Stimulated activated CD4-positive, alpha-beta T cell treated with anti-CD3 and anti-CD28 coated beads, Interleukin-12 subunit alpha, Interleukin-12 subunit beta, amount 100 ng/mL, for 4 hours (primary cell): ENCODE measurements at places on chromosomes 2 and 18.

- DNase-seq = no peak
Measured at GRCh38 chr2:227503433-227504406, 31.8 kb downstream of the AGFG1 start.

DNA sequence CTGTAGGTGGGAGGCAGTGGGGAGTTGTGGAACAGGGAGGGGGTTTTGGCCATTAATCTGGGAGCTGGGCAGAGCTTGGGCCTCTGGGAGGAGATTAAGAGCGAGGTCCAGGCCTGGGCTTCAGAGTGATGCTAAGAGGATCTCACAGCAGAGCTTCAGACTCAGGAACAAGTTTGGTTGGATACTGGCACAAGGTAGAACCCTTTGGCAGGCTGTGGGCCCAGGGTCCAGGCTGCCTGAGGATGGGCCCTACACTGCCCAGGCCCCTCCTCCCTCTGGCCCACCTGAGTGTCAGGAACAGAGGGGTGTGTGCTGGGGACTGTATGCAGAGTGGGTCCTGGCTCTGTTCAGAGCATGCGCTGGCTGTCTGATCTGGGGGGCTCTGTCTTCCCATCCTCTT is 334.9 kb downstream of the CYP26B1 start:
- DNase-seq = no peak

GRCh38 chr2:70461414-70461813 is 92.2 kb downstream of the TGFA start:
- no peak for DNase-seq

- DNase-seq = no peak
Measured at GRCh38 chr2:88582030-88582429, 45.2 kb downstream of the EIF2AK3 start.

GRCh38 chr2:149737896-149738295 is 150.3 kb upstream of the MMADHC start:
- no peak for DNase-seq

DNA sequence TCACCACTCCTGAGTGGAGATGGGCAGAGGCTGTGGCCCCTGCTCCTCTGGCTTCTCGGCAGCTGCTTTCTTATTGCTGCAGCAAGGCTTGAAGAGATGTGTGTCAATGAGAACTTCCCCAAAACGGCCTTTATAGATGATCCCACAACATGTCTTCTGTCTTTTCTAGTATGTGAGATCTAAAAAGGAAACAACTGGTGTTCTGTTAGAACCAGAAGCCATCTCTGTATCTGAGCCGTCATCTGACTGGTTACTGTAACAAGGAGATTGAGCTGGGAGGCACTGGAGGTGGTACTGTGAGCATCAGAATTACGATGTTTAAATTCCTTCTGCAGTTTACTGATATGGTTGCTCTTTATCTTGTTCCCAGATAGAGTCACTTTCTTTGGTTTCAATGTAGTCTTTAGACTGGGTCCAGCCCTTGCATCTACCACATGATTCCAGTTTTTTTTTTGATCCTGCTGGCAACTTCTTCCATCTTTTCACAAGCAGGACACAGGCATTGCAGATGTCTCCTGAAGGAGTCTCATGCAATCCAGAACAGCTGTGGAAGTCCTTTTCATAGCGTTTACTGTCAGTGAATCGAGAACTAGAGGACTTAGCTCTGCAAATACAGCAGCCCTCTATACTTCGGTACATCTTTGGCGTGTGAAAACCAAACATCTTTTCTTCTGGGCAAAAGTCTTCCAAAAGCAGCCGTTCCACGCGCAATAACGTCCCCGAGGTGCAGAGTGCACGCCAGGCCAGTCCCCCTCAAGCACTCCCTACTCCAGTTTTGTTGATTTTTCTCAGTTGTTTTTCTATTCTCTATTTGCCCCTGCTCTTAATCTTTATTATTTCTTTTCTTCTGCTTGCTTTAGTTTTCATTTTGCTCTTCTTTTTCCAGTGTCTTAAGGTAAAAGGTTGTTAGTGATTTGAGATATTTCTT is 29.7 kb downstream of the TAF4B start:
- no peak for DNase-seq

DNA sequence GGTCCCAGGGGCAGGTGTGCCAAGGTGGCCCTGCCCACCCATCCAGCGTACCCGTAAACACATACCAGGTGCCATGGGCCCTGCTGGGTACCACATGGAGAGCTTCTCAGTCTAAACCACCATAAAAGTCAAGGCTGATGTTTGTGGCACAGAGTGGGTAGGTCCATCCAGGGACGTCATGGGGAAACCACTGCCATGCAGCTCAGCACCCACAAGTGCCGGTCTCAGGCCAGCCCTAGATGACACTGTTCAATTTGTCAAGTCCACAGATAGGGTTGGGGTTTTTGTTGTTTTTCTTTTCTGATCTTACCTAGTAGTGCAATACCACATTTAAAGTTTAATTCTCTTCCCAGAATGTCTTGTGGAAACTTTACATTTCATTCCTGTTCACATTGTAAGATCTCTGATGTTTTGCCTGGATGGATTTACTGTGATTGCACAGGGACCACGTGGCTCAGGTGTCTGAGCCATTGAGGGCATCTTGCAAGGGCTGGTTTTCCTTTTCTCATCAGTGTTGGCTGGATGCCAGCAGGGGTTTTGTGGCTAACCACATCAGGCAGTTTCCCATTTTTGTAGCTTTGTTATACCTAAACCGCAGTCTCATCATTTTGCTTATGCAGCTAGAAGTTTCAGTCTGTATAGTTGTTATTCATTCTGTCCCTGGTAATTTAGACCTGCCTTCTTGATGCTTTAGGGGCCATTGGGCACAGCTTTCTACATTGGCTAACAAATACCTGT is 64.7 kb downstream of the STK25 start:
- peak; percentile 86 for DNase-seq

DNA sequence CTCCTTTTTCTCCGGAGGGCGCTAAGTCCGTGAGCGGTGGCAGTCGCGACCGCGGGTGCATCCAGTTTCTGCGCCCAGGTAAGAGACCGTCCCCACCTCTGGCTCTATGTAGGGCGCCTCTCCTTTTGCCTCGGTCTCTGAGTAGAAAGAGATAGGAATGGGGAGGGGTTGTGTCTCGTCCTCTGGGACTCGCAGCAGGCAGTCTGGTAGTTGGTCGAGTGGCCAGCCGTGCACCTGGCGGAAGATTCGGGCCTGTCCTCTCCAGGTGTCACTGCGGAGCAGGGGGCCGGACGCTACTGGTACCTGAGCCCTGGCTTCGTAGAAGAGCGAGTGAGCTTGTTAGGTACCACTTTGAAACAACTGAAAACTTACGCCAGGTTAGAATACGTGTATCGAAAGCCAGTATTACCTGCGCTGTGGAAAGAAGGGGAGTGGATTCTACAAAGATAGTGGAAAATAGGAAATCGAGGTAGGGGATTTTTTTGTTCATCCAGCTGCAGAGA is 403 bp downstream of the MAP2 start:
- DNase-seq = no peak

- DNase-seq = no peak
Measured at GRCh38 chr2:204031056-204031455, 94.5 kb downstream of the ICOS start.

DNA sequence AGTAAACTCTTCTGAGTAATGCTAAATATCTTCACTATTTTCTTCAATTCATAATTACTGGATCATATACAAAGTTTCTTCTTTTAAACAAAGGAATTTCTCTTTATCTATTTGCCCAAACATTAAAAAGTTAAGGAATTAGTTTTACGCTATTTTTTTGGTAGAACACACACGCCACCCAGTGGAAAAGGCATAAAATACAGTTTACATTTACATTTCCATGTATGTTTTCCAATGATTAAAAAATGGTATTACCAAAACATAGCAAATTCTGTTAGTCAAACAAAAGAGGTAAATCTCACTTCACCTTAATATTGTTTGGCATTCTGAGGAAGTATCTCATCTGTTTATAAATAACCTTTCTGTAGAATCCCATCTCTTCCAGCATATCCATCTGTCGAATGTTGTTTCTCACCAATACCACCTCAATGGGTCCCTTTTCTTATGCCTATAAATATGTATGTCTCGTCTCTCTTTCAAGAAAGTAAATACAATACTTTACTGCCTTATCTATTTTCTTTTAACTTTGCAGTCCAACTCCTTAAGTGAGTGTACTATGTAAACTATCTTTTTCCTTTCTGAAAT is 7.2 kb downstream of the BOLL start:
- no peak for DNase-seq

DNA sequence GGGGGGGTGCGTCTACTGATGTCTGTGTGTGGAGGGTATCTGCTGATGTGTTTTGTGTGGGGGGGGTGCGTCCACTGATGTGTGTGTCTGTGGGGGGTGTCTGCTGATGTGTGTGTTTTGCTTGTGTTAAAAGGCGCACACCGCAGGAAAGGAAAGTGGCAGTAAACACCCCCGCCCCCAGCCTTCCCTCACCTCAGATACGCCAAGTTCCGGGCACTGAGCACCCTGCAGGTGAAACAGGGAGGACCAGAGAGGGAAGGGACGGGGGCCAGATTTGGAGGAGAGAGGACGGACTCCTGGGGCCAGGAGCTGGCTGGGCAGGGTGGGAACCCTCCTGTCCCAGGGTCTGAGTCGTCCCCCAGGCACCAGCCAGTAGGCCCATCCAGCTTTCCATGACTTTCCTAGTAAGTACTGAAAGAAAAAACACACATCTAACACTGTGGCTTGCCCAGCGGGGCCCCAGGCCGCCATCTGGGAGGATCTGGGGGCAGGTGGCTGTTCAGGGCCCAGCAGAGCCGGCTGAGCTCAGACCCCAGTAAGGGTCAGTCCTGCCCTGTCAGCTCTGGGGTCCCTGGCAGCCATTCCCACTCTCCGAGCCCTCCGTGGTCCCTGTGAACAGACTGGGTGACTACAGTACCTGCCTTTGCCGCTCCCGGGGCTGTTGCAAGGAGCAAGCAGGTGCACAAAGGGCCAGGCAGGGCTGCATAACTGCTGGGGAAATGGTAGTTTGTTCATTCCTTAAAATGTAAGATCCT is 126.9 kb downstream of the NFATC1 start:
- DNase-seq = peak; percentile 54

GRCh38 chr18:33676593-33676992 is 98.6 kb downstream of the ASXL3 start:
- DNase-seq = no peak

- DNase-seq = no peak
Measured at GRCh38 chr2:52144590-52144989, 1112.7 kb upstream of the NRXN1 start.

DNA sequence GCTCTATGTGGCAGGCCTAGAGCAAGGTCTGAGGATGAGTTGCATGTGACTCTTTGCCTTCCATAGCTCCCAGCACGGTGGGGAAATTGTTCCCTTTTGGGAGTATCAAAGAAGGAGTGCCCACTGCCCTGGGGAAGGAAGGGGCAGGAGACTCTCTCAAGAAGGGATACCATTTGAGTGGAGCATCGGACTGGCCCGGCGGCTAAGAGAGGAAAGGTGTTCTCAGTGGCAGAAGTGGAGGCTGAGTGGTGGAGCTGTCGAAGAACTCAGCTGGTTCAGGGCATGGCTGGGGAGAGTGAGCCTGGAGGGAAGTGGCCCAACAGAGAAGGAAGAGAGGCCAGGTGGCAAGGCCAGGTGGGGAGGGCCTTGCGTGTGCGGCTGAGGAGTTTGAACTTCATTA is 235.2 kb downstream of the DYSF start:
- DNase-seq = no peak

DNA sequence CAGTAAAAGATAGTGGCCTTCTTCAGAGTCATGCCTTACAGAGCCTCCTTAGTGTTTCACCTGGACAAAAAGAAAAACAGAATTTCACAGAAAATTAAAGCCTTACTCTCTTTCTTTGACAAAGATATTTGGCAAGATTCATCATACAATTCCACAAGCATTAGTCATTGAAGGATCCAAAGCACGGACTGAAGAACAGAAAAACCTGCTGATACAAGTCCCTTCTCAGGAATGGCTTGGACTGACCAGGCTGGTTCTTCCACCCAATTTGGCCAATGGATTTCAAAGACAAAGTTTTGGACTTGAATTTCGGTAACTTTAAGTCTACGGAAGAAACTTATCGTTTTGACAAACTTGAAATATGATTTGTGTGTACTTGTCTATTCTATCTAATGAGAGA is 39.1 kb upstream of the GALNT3 start:
- DNase-seq = no peak

DNA sequence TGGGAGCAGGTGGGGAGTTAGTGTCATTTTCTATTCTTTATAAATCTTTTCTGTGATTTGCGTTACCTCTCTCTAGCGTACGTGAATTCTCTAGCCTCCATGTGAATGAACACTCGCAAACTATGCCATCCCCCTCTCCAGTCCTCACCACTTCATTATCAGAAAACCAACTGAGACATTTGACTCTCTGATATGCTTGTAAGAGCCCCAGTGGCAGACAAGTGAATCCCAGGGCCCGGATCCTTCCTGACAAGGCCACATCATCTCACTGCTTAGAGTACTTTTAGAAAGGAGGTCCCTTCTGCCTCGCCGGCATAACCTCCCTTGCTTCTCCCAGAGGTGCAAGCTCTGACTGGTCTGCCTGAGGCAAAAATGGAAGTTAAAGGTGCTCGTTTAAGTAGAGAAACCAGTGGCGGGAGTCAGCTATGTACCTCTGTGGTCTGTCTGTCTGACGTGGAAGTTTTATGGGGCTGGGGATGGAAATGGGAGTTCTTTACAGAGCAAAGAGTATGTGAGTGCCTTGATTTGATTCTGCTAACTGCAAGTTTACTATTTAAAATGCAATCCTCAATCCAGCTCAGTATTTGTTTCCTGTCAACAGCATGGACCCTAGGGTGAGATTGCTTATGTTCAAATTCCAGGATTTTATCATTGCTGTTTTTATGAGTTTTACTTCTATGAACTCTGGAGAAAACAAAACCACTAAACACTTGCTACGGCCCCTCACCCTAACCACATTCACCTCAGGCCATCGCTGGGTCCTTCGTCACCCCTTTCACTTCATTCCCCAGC is 114.9 kb upstream of the MSTN start:
- no peak for DNase-seq

DNA sequence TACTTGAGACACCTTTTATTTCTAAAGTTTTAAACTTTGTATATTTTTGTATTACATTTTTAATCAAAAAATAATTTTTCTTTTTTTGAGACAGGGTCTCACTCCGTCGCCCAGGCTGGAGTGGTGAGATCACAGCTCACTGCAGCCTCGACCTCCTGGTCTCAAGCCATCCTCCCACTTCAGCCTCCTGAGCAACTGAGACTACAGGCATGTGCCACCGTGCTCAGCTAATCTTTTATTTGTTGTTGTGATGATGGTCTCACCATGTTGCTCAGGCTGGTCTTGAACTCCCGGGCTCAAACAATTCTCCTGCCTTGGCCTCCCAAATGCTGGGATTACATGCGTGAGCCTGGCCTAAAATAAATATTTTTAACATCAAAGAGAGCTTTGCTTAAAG is 218.7 kb upstream of the SH3BP4 start:
- no peak for DNase-seq

- no peak for DNase-seq
Measured at GRCh38 chr2:38977047-38977446, 87.4 kb downstream of the ARHGEF33 start.

- DNase-seq = no peak
Measured at GRCh38 chr2:3323360-3324035, 54.1 kb downstream of the EIPR1 start.

- DNase-seq = no peak
Measured at GRCh38 chr2:232338759-232339106, 39.8 kb upstream of the ALPP start.

GRCh38 chr2:234676109-234676782 is 179.4 kb upstream of the ARL4C start:
- DNase-seq = no peak
